ENCODE measurements at places on chromosomes 6 and 20.

GRCh38 chr20:62048346-62048761, 17.3 kb downstream of the TAF4 start:
- DNase-seq = no peak

- no peak for DNase-seq
Observed at GRCh38 chr6:54431466-54431865, 123.2 kb downstream of the TINAG start.

GRCh38 chr20:6238421-6238820, 115.6 kb upstream of the FERMT1 start:
- DNase-seq = no peak

- no peak for DNase-seq
Observed at GRCh38 chr6:150813993-150814359, 51.5 kb upstream of the MTHFD1L start.

- DNase-seq = no peak
Observed at GRCh38 chr6:87174078-87174579, 18.8 kb downstream of the ZNF292 start.

DNA sequence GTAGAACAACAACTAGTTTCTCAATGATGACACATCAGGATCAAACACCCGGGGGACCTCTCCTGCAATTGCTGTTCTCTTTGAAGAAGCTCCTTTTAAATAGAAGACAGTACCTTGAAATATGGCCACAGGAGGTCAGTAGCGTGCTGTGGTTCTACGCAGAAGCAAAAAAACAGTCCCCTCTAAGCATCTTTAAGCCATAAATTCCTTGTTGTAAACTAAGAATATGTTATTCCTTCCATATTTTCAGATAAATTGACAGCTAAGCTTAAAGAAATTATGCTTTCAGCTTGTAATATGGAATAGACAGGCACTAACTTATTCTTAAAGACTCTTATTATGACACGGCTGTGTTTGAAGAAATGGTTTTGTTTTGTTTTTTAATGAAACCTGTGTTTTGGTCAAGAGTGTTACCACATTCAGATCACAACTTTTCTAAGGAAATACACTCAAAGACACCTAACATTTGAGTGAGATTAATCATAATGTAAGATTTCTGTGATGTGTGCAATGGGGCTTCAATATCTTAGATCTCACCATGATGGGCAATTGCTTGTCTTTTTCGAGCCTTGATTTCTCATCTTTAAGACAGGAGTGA, 49.7 kb upstream of the IL20RA start:
- peak; percentile 82 for DNase-seq

DNA sequence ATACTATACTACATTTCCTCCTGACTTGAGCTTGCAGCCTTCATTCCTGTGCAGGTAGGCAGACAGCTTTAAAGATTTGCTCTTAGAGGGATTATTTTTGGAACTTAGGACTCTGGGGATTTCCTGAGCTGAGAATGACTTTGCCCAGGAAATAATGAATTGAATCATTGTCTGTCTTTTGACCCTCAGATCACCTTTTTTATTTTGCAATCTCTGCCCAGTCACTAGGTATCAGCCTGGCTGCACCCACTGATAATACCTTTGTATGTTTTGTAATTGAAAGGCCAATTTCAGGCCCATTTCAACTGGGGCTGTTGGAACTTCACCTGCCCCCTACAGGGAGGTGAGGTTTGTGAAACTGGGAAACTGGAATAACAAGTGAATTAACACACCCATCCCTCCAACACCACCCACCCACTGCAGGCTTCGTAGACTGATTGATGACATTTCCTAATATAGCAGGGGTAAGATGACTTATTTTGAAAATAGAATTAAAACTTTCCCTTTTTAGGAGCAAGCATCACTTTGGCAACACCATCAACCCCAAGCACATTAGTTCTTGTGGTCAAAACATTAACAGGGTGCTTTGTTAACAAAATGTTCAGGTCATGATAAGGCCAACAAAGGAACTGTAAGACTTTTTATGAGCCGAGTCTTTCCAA, 157.1 kb upstream of the CENPW start:
- DNase-seq = no peak

DNA sequence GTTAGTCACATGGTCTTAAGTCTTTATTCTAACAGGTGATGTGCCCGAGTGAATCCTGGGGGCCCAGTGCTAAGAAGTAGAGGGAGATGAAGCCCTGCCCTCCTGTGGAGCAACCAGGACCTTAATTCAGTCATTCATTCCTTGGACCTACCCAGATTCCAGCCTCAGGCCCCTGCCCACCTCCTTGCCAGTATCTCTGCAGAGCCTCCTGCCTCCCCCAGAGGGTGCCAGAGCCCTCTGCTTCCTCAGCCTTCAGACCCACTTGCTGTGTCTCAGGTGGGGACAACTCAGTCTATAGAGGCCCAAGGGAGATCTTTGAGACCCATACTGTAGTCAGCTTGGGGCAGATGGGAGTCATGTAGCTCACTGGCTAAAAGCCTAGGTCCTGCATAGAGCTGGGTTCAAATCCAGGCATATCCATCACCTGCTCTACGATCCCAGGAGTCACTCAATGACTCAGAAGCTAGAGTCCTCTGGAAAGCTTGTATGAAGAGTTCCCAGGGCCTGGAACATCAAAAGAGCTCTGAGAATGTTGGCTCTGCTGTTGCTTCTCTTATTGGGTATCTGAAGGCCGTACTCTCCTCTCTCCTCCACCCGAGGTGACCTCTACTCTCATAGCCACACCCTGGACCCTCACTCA, 3.9 kb upstream of the SIGLEC1 start:
- DNase-seq = peak; percentile 83

- no peak for DNase-seq
Observed at GRCh38 chr6:108578166-108578565, 17.4 kb downstream of the FOXO3 start.

DNA sequence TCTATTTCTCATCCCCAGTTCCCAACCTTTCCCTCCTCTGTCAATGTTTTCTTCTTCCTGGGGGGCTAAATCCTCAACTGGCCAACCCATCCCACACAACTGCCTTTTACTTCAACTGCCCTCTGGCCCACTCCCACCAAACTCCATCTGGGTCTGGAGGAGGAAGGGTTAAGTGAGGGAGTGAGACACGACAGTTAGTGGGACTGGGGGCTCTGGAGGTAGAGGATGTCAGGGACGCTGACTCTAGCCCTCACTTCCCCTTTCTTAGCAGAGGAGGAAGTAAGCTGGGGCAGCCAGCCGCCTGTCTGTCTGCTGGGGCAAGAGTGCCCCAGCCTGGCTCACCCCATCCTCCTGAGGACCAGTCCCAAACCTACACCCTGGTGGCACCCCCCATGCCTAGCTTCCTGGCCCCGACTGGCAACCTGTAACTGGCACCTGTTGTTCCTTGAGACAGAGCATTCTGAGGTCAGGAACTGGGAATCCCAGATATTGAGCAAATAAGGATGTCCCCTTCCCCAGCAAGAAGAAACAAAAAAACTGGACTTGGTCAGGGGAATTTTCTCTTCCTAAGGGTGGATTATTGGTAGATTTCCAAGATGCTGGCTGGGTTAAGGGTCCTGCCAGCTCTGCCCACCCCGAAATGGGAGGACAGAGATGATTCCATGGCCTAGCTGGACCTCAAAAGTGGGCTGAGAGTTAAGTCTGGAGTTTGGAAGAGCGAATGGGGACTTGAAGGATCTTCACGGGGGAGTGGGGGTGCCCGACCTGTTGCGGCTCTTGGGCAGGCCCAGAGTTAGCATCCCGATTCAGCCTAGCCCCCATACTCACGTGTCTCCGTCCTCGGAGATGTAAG, 971 bp downstream of the NFKBIE start:
- peak; percentile 9 for DNase-seq

- DNase-seq = peak; percentile 16
Observed at GRCh38 chr6:56757588-56757984, 114.9 kb upstream of the DST start.

- no peak for DNase-seq
Observed at GRCh38 chr6:157089258-157089657, 234.1 kb downstream of the TMEM242 start.

- DNase-seq = peak; percentile 43
Observed at GRCh38 chr20:37179683-37180524, 556 bp upstream of the MROH8 start.

DNA sequence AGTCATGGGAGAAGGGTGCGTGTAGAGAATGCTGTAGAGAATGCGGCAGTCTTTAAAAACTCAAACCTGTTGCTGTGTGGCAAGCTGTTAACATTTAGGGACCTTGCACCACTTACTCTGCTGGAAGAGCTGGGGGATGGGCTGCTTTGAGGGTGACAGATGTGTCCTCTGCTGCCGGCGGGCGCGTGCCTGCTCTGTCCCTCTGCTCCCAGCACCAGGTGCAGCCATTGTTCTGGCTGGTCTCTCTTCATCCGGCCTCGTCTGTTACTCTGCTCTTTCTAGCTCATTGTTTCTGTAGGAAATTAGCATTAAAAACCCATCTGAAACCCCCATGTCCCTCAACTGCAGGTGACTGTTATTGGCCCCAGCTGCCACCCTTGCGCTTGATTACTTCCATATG, 78.5 kb downstream of the CBFA2T2 start:
- DNase-seq = peak; percentile 90

GRCh38 chr6:146489468-146490151, 54.0 kb upstream of the RAB32 start:
- no peak for DNase-seq

DNA sequence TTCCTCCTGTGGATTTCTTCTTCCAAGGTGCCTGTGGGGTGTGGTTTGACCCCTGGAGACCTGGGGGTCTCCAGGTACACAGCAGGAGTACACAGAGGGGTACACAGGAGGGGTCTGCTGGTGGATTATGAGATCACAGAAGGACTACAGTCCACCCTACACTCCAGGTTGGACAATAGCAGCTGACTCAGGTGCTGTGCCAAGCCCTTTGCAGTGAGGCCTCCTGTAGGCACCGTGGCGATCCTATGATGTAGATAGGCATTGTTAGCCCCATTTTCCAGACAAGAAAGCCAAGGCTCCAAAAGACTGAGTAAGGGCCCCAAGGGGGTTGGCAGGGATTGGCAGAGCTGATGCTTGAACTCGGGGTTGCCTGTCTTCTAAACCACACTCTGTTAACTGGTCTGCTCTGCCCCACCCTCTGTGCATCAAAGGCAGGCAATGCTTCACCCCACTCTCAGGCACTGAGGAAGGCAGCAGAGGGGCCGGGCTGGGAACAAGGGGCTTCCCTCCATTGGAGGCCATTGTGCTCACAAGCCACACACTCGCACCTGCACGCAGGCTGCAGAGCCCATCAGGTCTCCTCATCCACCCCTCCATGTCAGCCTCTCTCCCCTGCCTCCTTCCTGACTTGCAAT, 77.5 kb upstream of the SIRPA start:
- DNase-seq = no peak

GRCh38 chr6:119526561-119527230, 177.1 kb upstream of the MAN1A1 start:
- DNase-seq = peak; percentile 34

GRCh38 chr20:63244468-63244867, 8.8 kb downstream of the BIRC7 start:
- DNase-seq = no peak

DNA sequence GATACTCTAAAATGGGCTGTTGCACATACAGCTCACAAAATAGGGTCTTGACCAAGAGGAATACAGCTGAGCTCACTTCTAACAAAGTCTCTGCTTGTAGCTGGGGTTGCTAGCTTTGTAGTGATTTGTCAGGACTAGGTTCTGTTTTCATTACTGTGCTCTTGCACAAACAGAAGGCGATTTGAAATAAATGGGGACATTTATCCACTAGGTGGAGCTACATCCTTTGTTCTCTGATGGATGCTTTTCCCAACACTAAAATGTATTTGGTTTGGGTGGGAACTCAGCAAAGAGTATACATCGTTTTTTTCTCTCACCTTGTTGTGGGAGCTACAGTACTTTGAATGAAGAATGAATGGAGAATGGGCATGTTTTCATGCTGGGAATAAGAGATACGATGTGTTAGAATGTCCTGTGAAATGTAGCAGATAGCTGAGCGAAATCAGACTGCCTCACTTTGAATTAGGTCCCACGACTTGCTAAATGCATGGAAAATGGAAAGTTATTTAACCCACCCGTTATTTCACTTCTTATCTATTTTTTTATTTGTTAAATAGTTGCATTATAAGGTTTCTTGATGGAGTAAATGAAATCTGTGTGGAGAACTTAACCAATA, 494.7 kb upstream of the MAP3K7 start:
- DNase-seq = peak; percentile 80

DNA sequence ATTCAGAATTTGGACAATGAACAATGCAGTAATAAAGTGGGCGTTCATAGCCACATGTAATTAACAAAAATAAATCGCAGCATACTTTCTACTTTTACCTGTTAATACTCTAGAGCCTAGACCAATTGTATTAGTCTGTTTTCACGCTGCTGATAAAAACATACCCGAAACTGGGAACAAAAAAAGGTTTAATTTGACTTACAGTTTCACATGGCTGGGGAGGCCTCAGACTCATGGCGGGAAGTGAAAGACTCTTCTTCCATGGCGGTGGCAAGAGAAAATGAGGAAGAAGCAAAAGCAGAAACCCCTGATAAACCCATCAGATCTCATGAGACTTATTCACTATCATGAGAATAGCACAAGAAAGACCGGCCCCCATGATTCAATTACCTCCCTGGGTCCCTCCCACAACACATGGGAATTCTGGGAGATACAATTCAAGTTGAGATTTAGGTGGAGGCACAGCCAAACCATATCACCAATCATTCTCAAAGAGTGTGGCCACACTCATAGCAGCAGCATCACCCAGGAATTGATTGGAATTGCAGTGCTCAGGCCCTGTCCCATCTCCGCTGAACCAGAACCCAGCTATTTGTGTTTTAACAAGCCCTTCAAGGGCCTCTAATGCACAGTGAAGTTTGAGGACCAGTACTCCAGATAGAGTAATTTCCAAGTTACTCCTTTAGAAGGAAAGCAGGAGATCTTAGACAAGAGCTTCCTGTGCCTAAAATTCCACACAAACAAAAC, 650.0 kb downstream of the KIF16B start:
- no peak for DNase-seq

- DNase-seq = no peak
Observed at GRCh38 chr20:10634683-10635411, 39.0 kb downstream of the JAG1 start.

DNA sequence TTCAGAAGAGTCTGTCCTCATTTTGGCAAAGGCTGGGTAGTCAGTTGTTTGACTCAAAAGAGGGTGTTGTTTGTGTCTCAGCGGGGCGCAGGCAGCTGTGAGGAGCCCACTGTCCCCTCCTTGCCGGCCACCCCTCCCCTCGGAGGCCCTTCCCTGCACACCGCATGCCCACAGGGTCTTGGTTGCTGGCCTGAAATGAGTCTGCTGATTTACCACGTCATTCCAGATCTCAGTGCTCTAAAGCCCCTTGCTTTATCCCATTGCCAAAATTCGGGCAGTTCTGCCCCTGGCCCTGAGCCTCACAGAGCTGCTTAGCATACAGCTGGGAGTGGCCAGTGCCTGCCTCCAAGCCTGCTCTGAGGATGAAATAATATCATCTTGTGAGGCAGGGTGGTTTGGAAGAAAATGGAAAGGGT, 220.7 kb downstream of the UST start:
- DNase-seq = no peak

- no peak for DNase-seq
Observed at GRCh38 chr6:63600136-63600535, 27.9 kb downstream of the LOC128125822 start.
